Activated CD4-positive, alpha-beta T cell treated with anti-CD3 and anti-CD28 coated beads, Interleukin-2, amount 50 U/mL, for 16 hours (primary cell): ENCODE measurements at places on chromosomes 1 and 21.

DNA sequence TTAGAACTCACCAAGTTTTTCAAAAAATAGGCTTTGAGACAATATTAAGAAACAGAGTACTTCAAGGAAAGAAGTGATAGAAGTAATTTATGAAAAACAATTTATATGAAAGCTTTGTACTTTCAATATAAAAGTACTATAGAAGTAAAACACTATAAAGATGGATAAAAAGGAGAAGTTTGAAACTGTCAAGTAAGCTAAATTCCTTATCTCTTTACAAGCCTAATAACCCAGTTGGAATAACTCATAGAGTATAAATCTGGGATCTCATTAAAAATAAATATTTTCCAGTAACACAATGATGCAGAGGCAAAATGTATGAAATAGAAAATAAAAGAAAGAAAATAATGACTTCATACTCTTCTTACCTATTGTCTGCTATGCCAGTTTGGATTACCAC lies 232.5 kb downstream of the PDE4B start:
- no peak for DNase-seq

DNA sequence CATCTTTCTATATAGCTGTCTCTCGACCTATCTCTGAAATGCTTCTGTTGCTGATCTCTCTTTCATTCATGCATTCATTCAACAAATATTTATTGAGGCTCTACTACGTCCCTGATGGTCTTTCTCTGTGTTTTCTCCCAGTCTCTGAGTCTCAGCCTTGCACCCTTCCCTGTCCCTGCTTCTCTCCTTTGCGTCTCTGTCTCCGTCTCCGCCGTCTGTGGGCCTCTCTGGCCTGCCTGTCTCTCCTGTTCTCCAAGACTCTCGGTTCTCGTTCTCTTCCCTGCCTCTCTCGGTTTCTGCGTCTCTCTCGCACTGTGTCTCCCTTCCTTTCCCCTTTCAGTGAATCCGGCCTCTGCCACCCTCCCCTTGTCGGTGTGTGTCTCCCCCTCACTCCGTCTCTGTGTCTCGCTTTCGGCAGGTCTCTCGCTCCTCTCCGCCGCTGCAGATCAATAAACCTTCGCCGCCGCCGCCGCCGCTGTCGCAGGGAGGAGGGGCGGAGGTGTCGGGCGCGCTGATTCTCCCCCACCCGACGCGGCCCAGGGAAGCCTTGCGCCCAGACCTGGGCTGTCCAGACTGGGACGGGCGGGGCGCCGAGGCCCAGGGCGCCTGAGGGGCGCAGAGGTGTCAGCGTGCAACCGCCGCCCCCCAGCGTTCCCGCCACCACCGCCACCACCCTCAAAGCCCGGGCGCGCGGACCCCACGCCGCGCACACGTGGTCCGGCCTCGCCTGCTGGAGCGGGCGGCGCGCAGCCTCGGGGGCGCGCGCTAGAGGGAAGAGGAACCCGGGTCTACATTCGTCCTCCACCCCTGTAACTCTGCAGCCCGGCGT lies 3.0 kb downstream of the EFNA3 start:
- no peak for DNase-seq

GRCh38 chr1:4060850-4061249 lies 160.8 kb upstream of the C1orf174 start:
- no peak for DNase-seq

GRCh38 chr1:12594966-12595756 lies 22.8 kb downstream of the DHRS3 start:
- DNase-seq = no peak

- no peak for DNase-seq
Observed at GRCh38 chr1:196381544-196381943, 226.7 kb downstream of the KCNT2 start.

DNA sequence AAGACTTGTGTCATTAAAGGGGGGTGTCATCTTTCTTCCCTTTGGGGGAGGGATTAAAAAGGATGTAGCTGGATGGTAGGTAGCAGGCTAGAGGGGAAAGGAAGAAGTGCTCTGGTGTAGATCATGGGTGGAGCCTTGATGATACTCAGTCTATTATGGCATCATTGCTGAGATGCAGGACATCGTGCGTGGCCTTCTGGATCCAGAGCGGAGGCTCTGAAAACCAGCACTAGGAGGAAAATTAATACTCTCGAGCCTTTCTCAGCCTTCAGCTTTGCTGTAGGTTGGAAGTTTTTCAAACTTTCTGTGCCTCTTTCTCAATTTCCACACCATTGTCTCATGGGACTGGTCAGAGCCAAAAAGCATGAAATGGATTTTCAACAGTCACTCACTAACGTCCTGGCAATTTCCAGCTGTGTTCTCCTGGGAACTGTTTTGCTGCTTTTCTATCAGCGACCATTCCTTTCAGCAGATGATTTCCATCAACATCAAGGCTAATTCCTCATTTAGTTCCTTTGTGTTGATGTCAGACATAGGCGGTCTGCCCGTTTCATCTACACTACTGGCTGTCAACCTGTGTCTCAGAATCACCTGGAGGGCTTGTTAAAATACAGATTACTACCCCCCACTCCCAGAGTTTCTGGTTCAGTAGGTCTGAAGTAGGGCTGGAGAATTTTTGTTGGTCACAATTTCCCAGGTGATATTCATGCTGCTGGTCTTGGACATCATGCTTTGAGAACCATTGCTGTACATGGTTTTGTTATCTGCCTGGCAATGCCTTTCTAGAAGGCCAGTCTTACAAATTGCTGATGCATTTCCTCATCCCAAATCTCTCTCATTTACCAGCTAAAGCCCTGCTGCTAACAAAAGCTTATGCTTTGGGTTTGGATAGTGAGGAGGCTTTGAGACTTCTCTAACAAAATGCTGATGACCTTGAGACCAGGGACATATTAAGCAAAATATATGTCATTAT lies 7.7 kb downstream of the CACNA1E start:
- no peak for DNase-seq

- peak; percentile 51 for DNase-seq
Observed at GRCh38 chr1:233268389-233269022, 27.0 kb downstream of the PCNX2 start.
